ENCODE measurements at places on chromosomes 5 and 9.

DNA sequence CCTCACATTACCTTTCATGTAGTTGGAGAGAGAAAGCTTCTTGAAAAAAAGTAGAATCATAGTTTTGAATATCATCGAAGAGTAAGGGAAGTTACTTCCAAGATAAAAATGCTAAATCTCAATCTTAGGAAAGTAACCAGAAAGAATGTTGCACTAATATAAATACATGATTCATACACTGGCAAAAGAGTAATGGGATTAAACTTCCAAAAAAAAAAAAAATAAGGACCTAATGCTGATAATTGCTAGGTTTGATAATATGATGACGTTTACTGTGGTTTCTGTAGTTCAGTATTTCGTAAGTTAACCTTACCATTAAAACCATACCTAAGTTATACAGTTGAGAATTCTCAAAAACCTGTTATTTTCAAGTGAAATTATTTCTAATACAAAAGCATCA, 573.8 kb upstream of the CDH9 start:
- DNase-seq: no peak

DNA sequence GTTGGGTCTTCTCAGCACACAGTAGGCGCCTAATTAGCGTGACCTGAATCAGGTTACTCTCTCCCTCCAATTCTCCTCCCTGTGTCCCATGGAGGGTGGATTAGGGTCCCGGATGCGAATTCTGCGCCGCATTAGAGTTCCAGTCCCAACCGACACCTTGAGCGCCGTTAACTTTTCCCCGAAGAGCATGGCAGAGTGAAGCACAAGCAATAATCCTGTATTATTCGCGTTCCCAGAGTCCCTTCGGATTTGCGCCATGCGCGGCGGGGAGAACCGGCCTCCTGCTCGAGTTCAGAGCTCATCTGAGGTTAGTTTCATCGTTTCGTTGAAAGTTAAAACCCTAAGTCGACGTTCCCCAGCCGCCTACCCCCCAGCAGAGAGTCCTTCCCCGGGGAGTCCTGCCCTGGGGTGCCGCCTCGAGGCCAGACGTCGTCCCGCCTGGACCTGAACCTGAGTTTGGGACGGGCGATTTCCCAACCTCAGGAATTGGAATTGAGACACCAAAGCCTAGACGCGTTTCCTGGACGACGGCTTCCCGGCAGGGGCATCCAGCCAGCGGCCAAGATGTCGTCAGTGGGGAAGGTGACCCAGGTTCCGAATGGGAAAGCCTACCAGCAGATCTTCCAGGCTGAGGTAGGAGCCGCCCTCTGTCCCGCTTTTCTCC, at the start of gene CCDC180:
Gene CCDC180, plus strand, starts transcription at position 160 of the 664 bp plus-strand sequence. Its CDS starts 405 bp downstream, at position 565.
- no peak for DNase-seq

- DNase-seq: no peak
These were observed 149.7 kb downstream of the ESM1 start for GRCh38 chr5:54835647-54836046.

DNA sequence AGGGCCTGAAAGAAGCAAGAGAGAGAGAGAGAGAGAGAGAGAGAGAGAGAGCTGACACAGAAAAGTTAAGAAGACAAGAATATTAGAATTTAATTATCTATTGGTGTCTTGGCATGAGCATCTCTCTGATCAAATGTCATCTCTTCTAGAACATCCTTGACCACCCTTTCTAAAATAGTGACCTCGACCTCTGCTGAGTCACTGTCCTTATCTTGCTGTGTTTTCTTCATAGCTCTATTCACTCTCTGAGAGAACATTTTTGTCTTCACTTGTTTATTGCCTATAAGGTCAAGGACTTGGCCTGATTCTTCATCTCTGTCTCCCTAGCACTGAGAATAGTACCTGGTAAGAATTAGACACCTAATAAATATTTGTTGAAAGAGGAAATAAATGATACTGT, 383.8 kb upstream of the RPS23 start:
- no peak for DNase-seq

DNA sequence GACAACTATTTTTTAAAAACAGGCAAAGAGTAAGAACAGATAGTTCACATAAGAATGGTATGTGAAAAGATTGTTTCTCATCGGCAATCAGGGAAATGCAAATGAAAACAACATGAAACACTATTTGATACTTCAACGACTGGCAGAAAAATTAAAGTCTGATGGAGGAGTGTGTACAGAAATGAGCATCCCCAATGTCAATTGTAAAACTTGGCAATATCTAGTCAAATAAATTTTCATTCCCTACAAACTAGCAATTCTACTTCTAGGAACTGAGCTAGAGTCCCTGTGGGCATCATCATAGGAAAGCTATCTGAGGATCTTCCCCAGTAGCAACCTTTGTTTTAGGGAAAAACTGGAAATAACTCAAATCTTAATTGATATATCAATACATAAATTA, 29.0 kb upstream of the MAP3K1 start:
- no peak for DNase-seq

GRCh38 chr9:132287256-132287760, 67.5 kb downstream of the SETX start:
- no peak for DNase-seq

DNA sequence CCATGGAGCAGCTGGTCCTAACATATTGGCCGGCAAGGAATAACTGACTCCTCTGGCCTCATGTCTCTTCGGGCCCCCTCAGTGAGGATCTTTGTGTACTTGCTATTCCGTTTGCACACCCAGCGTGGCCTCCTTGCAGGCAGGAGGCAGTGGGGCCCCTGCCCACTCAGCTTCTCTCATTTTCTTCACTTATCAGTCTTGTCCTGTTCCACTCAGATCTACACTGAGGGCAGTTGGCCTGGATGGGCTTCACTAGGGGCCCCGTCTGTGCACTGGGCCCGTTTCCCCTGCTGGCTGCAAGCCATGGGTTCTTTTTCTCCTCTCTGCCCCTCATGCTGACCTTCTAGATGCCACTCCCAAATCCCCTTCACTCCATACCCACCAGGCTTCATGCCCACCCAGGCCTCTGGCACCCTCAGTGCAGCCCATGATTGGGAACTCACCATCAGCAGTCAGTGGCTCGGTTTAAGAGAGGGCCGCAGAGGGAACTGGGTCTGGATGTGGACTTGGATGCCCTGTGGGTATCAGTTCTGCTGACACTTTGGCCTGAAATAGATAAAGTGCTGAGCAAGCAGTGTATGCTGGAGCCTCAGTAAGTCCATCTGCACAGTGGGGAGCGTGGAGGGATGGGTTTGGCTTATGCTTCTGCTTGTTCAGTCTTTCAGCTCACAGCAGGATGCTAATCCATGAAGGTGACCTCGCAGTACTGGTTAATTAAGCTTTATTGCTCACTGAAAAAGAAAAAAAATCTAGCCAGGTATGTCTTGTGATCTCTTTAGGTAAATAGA, 57.9 kb downstream of the ERBIN start:
- DNase-seq: no peak

GRCh38 chr9:127183814-127184582, 61.6 kb upstream of the ANGPTL2 start:
- no peak for DNase-seq

DNA sequence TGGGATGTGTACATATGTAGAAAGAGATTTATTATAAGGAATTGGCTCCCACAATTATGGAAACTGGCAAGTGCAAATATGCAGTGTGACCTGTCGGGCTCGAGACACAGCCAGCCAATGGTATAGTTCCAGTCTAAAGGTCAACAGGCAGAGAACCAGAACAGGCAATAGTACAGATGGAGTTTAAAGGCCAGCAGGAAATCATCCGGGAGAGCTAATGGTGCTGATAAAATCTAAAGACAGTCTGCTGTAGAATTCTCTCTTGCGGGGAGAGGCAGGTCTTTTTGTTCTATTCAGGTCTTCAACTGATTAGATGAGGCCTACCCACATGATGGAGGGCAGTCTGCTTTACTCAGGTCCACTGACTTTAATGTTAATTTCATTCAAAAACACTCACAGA, 21.8 kb downstream of the ANKRD31 start:
- DNase-seq: no peak

DNA sequence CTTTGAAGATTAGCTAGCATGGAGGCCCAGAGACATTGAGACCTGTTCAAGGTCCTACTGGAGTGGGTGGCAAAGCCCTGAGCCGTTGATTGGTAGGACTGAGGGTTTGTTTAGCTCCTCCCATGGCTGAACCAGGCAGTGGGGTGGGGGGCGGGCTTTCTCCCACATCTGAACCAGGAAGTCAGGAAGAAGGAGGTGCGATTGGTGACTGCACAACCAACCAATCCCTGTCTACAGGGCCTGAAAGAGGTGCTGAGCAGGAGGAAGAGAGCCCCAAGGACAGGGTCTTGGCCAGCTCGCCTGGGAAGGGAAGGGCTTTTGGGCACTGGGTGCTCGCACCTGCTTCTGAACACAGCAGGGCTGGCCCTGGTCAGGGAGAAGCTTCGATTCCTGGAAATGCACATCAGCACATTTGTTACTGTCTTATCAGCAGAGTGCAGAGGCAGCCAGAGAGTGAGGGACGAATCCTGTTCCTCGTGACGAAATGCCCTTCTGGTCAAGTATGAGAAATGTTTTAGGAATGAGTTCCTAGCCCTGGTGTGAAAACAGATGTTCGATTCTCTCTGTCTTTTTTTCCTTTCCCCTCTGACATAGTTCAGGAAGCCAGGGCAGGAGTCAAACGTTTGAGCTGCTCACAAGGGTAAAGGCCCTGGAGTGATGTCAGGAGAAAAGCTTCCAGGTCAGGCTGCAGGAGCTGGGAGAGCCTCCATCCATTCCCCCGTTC, 294.8 kb upstream of the KLF4 start:
- no peak for DNase-seq

GRCh38 chr5:167998148-167998767, 293.2 kb upstream of the WWC1 start:
- no peak for DNase-seq

Data from activated naive CD4-positive, alpha-beta T cell treated with Interleukin-2 at 50 U/mL for 16 hours (primary cell).